Body of pancreas (tissue), 4 donors: ENCODE measurements at places on chromosomes 11 and 22. TPM values are rescaled to one million over a fixed set of nuclear protein-coding genes. Genes with fewer than 3 reads are reported as not detected.
A peak's percentile ranks its signal among the peaks of the same experiment; 100 is the strongest.

GRCh38 chr22:20131859-20132685 is 468 bp downstream of the ZDHHC8 start:
- no peaks in the 10 kb centered on the region for H3K36me3 ChIP-seq
- DNase-seq = peak; percentile 40
- H3K4me1 ChIP-seq = peaks cover 47% of the 10 kb centered on the region
- peak overlapping the region; percentile 40 for H3K4me3 ChIP-seq
- H3K27ac ChIP-seq = peak overlapping the region; percentile 72
- H3K27me3 ChIP-seq = no peaks in the 10 kb centered on the region

- H3K4me3 ChIP-seq = no peak overlapping the region
- H3K36me3 ChIP-seq = no peaks in the 10 kb centered on the region
- DNase-seq = no peak
- no peaks in the 10 kb centered on the region for H3K27me3 ChIP-seq
Measured at GRCh38 chr11:66868082-66868725, 11.3 kb downstream of the LRFN4 start.

GRCh38 chr11:116276051-116277044 is 496.4 kb downstream of the BUD13 start:
- H3K4me1 ChIP-seq = peaks cover 8% of the 10 kb centered on the region
- H3K27ac ChIP-seq = no peak overlapping the region
- H3K4me3 ChIP-seq = no peak overlapping the region
- no peaks in the 10 kb centered on the region for H3K27me3 ChIP-seq
- peak; percentile 66 for DNase-seq
- H3K36me3 ChIP-seq = no peaks in the 10 kb centered on the region

DNA sequence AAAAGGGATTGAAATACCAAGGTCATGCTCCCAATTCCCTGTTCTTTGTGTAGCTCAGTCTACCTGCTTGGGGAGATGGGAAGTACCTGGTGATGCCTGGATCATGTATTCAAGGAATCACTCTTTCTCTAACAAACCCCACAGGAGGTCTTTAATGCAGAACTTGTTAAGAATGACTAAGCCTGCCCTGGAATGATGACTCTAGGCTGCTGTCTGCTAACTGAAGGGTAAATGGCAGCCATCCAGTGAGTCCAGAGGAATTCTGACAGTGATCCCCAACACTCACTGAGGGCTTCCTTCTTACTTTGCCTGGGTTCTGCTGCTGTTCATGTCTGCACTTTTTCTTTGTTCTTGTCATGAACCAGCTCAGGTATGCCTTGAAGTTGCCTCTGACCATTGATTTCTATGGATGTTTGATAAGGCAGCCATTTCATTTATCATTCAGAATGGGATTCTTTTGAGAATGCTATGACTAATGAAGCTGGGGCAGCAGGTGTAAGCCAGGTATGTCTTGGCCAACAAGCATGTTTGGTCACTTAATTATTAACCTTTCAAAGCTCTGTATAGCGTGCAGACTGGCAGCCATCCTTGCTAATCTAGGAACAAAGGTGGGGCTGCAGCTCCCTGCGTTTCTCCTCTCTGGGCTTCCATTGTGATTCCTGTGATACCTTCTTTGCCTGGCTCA is 11.4 kb downstream of the PRSS23 start:
- H3K27me3 ChIP-seq = no peaks in the 10 kb centered on the region
- H3K4me1 ChIP-seq = peaks cover 20% of the 10 kb centered on the region
- H3K27ac ChIP-seq = no peak overlapping the region
- no peak overlapping the region for H3K4me3 ChIP-seq
- DNase-seq = peak; percentile 63

DNA sequence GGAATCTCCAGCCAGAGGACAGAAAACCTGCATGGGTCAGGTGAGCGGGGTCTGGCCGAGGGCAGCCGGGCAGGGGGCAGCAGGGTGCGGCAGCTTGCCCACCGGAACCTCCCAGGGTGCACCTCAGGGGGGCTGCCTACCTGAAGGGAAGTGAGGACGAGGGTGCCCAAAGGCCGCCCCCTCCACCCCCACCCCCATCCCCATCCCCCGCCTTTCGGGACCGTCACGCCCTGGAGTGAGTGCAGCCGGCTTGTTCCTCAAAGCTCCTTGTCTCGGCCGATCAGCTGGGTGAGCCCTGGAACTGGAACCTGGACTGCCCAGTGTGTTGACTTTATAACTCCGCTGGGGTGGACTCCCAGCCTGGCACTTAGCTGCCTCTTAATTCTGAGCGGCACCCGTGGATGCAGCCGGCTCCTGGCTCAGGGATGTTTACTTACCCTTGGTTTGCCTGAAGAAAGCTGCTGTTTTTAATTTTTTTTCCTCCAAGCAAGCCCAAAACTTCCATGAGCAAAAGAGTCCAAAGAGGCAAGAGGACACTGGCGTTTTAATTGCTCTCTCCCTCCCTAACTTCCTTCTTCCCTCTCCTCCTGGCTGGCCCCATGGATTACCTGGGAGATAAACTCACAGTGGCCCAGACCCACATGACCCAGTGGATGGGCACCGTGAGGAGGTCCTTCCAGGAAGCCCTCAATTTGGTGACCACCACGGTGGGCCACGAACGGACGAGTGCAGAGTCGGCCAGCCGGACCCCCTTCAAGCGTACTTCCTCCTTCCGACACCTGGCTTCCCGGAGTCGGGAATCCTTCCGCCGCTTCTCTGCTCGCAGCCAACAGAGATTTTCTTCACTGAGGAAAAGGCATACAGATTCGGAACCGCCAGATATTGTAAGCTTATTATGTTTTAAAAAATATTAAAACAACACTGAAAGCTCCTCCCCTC is 87.8 kb upstream of the CRYBB3 start:
- peak; percentile 59 for DNase-seq
- H3K27me3 ChIP-seq = no peaks in the 10 kb centered on the region
- peak overlapping the region; percentile 90 for H3K27ac ChIP-seq
- H3K36me3 ChIP-seq = no peaks in the 10 kb centered on the region
- H3K4me1 ChIP-seq = peaks cover 48% of the 10 kb centered on the region
- peak overlapping the region; percentile 43 for H3K4me3 ChIP-seq

- no peaks in the 10 kb centered on the region for H3K27me3 ChIP-seq
- DNase-seq = no peak
- no peak overlapping the region for H3K27ac ChIP-seq
- H3K4me1 ChIP-seq = no peaks in the 10 kb centered on the region
- H3K36me3 ChIP-seq = no peaks in the 10 kb centered on the region
Measured at GRCh38 chr11:56849250-56849649, 100.8 kb upstream of the OR9G4 start.

- H3K27me3 ChIP-seq = no peaks in the 10 kb centered on the region
- H3K36me3 ChIP-seq = no peaks in the 10 kb centered on the region
- no peak overlapping the region for H3K27ac ChIP-seq
- H3K4me3 ChIP-seq = no peak overlapping the region
- peaks cover 28% of the 10 kb centered on the region for H3K4me1 ChIP-seq
Measured at GRCh38 chr11:118313242-118313641, 8.7 kb downstream of the CD3E start.

Gene ANGPTL5
- not detected for total RNA-seq

GRCh38 chr22:37334859-37335805 is 52.8 kb downstream of the CYTH4 start:
- H3K36me3 ChIP-seq = no peaks in the 10 kb centered on the region
- no peak overlapping the region for H3K27ac ChIP-seq
- DNase-seq = no peak
- H3K4me3 ChIP-seq = no peak overlapping the region
- peaks cover 8% of the 10 kb centered on the region for H3K4me1 ChIP-seq

GRCh38 chr22:37089434-37089833 is 20.1 kb downstream of the TMPRSS6 start:
- H3K36me3 ChIP-seq = no peaks in the 10 kb centered on the region
- DNase-seq = no peak
- H3K27ac ChIP-seq = no peak overlapping the region
- no peak overlapping the region for H3K4me3 ChIP-seq
- H3K4me1 ChIP-seq = no peaks in the 10 kb centered on the region

Gene PRR33
- not detected for total RNA-seq

DNA sequence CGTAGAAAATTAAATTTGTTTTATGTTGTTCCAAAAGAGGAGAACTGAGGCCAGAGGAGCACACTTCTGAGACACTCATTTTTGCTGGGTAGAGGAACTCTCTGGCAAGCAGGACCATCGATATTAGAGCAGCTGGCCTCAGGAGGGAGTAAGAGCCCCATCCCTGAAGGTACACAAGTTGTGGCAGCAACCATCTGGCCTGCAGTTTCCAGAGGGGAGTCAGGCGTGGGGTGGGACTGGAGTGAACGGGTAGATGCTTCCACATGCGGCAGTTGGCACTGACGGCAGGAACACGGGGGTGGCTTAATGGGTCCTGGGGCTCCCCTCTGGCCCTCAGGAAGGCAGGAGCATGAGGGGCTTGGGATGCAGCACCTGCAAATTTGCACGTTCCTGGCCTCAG is 13.2 kb upstream of the SSTR3 start:
- H3K4me3 ChIP-seq = no peak overlapping the region
- DNase-seq = no peak
- no peaks in the 10 kb centered on the region for H3K36me3 ChIP-seq
- H3K4me1 ChIP-seq = peaks cover 8% of the 10 kb centered on the region
- no peak overlapping the region for H3K27ac ChIP-seq

Gene RNF215
- 14.0 TPM for total RNA-seq

Gene RGL4
- not detected for total RNA-seq

Gene CDC45
- not detected for total RNA-seq

GRCh38 chr11:116226731-116227130 is 546.1 kb downstream of the BUD13 start:
- H3K4me3 ChIP-seq = no peak overlapping the region
- H3K36me3 ChIP-seq = no peaks in the 10 kb centered on the region
- no peak overlapping the region for H3K27ac ChIP-seq
- no peaks in the 10 kb centered on the region for H3K27me3 ChIP-seq

Gene GAL3ST3
- total RNA-seq = 2.6 TPM

- H3K36me3 ChIP-seq = no peaks in the 10 kb centered on the region
- peak; percentile 24 for DNase-seq
- no peak within 1 kb of the TSS for H3K4me3 ChIP-seq
- H3K27ac ChIP-seq = peak within 1 kb of the TSS; percentile 3
- H3K4me1 ChIP-seq = peaks cover 18% of the 10 kb centered on the region
- H3K27me3 ChIP-seq = no peaks in the 10 kb centered on the region
Measured at GRCh38 chr11:123195188-123196059, at the start of gene CLMP. Gene CLMP (minus strand): TSS chr11:123195248. CDS start chr11:123194940, 308 bp downstream.

DNA sequence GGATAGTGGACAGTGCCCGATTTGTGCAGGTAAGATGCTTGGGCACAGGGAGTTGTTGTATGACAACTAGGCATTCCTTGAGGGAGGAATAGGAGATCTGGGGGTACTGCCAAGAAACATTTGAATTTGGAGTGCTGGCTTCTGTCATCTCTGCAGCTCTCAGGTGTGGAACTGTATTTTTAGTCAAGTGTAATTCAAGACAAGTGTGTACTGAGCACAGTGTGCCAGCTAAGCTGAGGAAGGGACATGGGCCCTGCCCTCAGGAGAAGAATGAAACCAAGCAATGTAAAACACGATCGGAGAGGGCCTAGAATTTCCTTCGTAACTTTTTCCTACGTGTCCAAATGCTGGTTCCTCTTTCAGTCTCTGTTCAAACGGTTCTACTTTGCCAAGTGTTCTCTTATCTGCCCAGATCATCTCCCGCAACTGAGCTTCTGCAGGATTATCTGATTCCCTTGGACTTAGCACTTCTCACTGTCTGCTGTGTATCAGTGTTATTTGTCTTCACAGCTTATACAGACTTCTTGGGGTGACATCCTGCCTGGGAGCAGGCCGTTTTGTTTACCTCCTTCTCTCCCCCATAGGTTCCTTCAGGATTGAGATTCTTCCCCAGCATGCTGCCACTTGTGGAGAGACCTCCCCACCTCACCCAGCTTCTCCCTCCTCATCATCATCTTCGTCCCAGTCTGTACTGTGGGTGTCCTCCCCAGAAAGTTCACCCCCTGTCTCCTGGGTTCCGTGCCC is 27.6 kb downstream of the ART5 start:
- H3K4me3 ChIP-seq = no peak overlapping the region
- DNase-seq = no peak
- no peaks in the 10 kb centered on the region for H3K36me3 ChIP-seq
- H3K27me3 ChIP-seq = no peaks in the 10 kb centered on the region
- no peak overlapping the region for H3K27ac ChIP-seq

DNA sequence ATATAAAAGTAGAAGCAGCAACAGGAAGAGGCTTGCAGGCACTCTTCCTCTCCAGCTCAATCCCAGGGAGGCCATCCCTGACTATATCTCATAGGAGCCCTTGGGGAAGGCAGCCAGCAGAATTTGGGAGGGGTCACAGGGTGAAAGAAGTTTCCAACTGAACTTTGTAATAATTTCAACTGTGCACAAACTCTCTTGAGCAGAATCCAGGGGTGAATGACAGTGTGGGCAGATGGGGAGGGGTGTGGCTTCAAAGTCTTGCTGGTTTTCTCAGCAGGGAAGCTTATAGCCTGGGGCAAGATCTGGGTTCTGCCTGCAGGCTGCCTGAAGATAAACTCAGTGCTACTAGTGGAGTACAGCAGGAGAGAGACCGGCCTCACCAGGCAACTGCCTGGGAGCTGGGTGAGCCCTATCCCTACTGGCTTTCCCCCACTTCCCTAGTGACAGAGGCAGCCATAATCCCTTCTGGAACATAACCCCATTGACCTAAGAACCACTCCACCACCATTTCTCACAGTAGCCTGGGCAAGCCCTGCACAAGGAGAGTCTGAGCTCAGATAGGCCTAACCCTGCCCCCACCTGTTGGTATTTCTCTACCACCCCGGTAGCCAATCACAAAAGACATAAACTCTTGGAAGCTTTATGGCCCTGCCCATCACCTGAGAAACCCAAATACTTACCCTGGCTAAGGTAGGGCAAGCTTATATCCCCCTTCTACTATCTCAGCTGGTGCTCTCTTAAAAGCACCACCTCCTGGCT is 17.8 kb upstream of the TTC12 start:
- no peaks in the 10 kb centered on the region for H3K27me3 ChIP-seq
- no peak overlapping the region for H3K27ac ChIP-seq
- no peaks in the 10 kb centered on the region for H3K4me1 ChIP-seq
- H3K4me3 ChIP-seq = no peak overlapping the region
- H3K36me3 ChIP-seq = no peaks in the 10 kb centered on the region
- no peak for DNase-seq

DNA sequence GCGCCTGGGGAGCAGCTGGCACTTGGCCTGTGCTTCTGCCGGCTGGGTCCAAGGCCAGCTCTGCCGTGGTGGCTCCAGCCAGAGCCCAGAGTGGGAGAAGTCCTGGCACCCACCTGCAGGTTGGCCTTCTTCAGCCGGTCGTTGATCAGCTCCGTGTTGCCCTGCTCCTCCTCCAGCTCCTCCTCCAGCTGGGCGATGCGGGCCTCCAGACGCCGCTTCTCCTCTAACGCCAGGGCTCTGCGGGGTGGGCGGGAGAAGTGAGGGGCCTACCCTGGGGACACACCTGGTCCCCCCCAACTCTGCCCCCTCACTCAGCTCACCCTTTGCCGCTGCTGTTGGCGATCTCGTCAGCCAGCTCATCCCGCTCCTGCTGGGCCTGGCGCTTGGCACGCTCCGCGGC is 32.6 kb downstream of the APOL1 start:
- DNase-seq = no peak
- H3K36me3 ChIP-seq = peaks cover 55% of the 10 kb centered on the region
- H3K4me3 ChIP-seq = no peak overlapping the region
- no peak overlapping the region for H3K27ac ChIP-seq
- no peaks in the 10 kb centered on the region for H3K4me1 ChIP-seq

Gene UPB1
- not detected for total RNA-seq
